ENCODE measurements at places on chromosomes 2 and 18. TPM values are rescaled to one million over a fixed set of nuclear protein-coding genes. Genes with fewer than 3 reads are reported as not detected.

MARCHF4 gene
- 0.72 TPM for total RNA-seq

CYP1B1 gene
- total RNA-seq, result 15.3 TPM

LDLRAD4 gene
- total RNA-seq, result not detected

SLC39A6 gene
- total RNA-seq, result 116 TPM

PTPN2 gene
- 47.3 TPM for total RNA-seq

RGPD5 gene
- 8.5 TPM for total RNA-seq

CTDP1 gene
- 12.2 TPM for total RNA-seq

SLC9A4 gene
- not detected for total RNA-seq

VRK2 gene
- 19.6 TPM for total RNA-seq

NGEF gene
- total RNA-seq, result 0.04 TPM

PCGF1 gene
- 21.4 TPM for total RNA-seq

Measured in hair follicular keratinocyte (primary cell).